ENCODE measurements at places on chromosomes 2 and 18. TPM values are rescaled to one million over a fixed set of nuclear protein-coding genes. Genes with fewer than 3 reads are reported as not detected.

The ID2 gene
- 85.7 TPM for total RNA-seq

The AQP12B gene
- not detected for total RNA-seq

The SLC40A1 gene
- total RNA-seq: 1.5 TPM

The PTPN2 gene
- 55.8 TPM for total RNA-seq

The DSG1 gene
- total RNA-seq: not detected

The SERPINB12 gene
- not detected for total RNA-seq

The NETO1 gene
- total RNA-seq: not detected

The FHOD3 gene
- total RNA-seq: not detected

The BMP10 gene
- total RNA-seq: not detected

The ZBTB7C gene
- total RNA-seq: not detected

The HOXD4 gene
- not detected for total RNA-seq

The CFAP210 gene
- not detected for total RNA-seq

The CCBE1 gene
- not detected for total RNA-seq

The UGT1A4 gene
- total RNA-seq: not detected

The PPP4R3B gene
- 80.6 TPM for total RNA-seq
